ENCODE measurements at places on chromosomes 1 and 21.

GRCh38 chr1:21724098-21724497 lies 54.9 kb upstream of the RAP1GAP start:
- DNase-seq = no peak

GRCh38 chr1:32725615-32725982 lies 23.0 kb upstream of the SYNC start:
- DNase-seq = no peak

DNA sequence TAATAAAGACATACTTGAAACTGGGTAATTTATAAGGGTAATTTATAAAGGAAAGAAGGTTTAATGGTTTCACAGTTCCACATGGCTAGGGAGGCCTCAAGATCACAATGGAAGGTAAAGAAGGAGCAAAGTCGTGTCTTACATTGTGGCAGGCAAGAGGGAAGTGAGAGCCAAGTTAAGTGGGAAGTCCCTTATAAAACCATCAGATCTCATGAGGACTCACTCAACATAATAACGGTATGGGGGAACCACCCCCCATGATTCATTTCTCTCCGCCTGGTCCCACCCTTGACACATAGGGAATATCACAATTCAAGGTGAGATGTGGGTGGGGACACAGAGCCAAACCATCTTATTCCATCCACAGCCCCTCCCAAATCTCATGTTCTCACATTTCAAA lies 76.8 kb upstream of the ZNF678 start:
- no peak for DNase-seq

DNA sequence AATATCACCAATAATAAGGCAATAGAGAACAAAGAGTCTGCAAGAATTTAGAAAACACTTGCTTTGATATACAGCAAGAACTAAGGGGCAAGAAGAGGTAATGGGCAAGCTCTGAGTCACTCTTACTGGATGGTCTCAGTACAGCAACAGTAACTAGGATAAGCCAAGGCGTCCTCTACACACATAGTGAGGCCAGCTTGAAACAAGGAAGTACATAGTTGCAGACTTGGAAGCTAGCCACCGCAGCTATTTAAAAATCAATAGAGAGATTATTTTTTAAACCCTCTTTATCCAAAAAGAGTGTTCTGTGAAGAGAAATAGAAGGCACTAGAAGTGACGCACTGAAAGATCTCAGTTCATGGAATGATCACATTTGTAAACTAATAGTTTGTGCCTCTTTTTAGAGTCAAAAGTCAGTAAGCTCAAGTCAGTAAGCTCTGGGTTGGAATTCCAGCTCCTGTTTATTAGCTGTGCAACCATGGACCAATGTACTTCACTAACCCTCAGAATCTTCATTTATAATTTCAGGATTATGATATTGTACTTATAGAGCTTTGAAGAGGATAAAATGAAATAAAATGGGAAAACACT lies 118.6 kb downstream of the AKT3 start:
- DNase-seq = no peak

GRCh38 chr1:68313735-68314134 lies 81.4 kb upstream of the WLS start:
- DNase-seq = no peak

DNA sequence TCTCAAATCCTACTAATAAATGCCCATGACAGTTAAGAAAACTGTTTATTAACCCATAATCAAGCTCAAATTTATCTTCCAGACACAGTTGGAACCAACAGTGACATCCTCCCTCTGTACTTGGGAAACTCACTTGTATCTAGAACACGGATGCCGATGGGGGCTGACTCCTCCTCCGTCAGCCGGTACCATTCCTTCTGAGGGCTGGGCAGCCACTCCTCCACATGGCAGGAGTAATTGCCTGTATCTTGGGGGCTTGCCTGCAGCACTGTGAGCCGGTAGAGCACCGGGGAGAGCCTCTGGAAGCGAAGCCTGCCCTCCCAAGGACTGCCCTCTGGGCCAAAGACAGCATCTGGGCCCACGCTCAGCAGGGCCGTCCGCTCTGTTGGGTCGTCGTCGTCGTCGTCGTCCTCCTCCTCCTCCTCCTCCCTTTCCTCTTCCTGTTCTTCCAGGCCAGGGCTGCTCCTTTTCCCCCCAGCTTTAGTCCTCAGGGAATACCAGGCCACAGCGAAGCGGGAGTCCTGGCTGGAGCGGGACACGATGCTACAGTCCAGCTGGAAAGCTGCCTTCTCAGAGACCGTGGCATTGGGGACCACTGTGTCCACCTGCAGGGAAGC lies 8.5 kb upstream of the CD58 start:
- DNase-seq = no peak

- DNase-seq = no peak
Measured at GRCh38 chr1:86499987-86500593, 31.4 kb downstream of the CLCA1 start.

- DNase-seq = peak; percentile 23
Measured at GRCh38 chr1:84298684-84299535, 2.6 kb upstream of the SAMD13 start.

- no peak for DNase-seq
Measured at GRCh38 chr1:2391931-2392509, 379 bp downstream of the RER1 start.

DNA sequence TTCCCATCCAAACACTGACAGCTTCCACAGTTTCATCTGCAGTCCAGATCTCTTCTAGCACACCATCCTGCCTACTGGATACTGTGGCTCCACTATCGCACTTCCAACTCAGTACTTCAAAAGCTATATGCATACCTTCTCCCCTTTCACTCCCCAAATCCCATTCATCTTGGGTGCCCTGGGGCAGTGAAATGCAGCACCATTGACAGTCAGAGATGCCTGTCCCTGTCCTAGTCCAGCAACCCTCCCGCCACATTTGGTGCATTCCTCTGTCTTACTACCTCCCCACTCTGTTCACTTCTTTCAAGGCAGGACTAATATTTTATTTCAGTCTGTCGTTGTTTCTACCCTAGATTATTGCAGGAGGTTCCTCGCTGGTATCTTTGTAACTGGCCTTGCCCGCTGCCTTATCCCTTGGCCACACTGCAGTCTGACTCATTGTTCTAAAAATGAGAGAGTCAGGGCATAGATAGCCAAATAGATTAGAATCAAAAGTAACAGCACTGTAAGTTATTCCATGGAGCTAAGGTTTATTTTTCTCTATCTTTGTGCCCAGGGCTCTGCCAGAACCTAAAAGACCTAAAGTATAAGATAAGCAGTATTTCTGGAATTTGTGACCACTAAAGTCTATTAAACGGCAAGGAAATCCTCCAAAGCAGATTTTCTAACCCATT lies 96.7 kb downstream of the ESRRG start:
- no peak for DNase-seq

GRCh38 chr1:109721042-109721441 lies 9.0 kb downstream of the GSTM5 start:
- DNase-seq = no peak

- no peak for DNase-seq
Measured at GRCh38 chr1:78607944-78608343, 12.3 kb upstream of the IFI44L start.

GRCh38 chr1:8604041-8604945 lies 213.1 kb downstream of the RERE start:
- peak; percentile 18 for DNase-seq

- no peak for DNase-seq
Measured at GRCh38 chr1:230186874-230187273, 119.8 kb downstream of the GALNT2 start.

DNA sequence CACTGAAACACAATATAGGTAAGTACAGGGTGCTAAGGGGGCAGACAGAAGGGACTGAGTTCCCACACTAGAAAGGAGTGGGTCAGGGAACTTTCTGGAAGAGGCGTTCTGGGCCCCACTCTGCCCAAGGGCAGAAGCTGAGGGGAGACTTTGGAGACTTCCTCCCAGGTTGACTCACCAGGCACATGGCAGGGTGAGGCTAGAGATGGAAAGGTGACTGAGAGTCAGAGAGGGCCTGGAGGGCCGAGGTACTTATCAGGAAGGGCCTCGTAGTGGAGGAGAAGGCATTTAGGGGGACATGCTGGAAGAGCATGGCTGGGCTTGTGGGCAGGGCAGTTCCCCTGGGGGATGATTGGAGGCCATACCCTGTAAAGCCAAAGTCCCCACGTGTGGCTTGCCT lies 159.9 kb upstream of the JUN start:
- no peak for DNase-seq

DNA sequence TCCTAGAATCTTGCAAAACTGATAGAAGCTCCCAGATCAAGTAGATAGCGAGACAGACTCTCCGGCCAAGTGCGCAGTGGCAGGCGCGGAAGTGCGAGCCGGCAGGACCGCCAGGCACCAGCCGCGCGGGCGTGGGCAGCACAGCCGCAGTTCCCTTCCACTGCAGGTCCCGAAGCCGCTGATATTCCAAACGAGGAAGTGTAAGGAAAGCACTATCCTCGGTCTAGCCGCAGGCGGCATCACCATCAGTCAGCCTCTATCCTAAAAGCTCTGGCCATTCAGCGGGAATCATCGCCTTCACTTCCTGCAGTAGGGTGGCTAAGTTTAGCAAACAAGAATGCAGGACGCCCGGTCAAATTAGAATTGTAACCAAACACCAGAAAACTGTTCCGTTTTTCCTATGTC lies 710 bp downstream of the GLRX2 start:
- peak; percentile 16 for DNase-seq

- DNase-seq = peak; percentile 33
Measured at GRCh38 chr1:201385299-201385891, 7.9 kb upstream of the TNNT2 start.

- no peak for DNase-seq
Measured at GRCh38 chr21:41927727-41928409, 25.9 kb downstream of the C2CD2 start.

GRCh38 chr1:54310439-54311328 lies 95.5 kb downstream of the SSBP3 start:
- no peak for DNase-seq
